OCI-M1 (cell line): ENCODE measurements at places on chromosomes 7 and 10.

GRCh38 chr7:13948019-13948801, 41.3 kb downstream of the ETV1 start:
- no peak for DNase-seq

- DNase-seq: no peak
Measured at GRCh38 chr10:31142026-31142425, 110.4 kb upstream of the ZNF438 start.

GRCh38 chr7:130275826-130276297, 9.2 kb downstream of the CPA2 start:
- no peak for DNase-seq

GRCh38 chr10:44399659-44400451, 15.0 kb upstream of the CXCL12 start:
- no peak for DNase-seq

DNA sequence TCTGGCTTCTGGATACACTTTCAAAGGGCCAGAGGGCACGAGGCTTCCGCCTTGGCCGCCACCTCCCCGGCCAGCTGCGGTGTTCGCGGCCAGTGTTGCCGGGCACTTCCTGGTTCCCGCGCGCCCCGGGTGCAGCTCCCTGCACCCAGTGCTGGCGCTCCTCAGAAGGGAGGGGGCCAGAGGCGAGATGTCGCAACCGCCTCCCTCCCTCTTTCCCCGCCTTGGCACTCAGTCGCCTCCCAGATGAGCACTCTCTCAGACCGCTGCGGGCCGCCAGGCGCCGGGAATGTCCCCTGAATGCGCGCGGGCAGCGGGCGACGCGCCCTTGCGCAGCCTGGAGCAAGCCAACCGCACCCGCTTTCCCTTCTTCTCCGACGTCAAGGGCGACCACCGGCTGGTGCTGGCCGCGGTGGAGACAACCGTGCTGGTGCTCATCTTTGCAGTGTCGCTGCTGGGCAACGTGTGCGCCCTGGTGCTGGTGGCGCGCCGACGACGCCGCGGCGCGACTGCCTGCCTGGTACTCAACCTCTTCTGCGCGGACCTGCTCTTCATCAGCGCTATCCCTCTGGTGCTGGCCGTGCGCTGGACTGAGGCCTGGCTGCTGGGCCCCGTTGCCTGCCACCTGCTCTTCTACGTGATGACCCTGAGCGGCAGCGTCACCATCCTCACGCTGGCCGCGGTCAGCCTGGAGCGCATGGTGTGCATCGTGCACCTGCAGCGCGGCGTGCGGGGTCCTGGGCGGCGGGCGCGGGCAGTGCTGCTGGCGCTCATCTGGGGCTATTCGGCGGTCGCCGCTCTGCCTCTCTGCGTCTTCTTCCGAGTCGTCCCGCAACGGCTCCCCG, at the start of gene FFAR4:
Gene FFAR4 (plus strand): TSS at position 231 of the 842 bp plus-strand sequence. CDS start 56 bp downstream, at position 287.
- no peak for DNase-seq

- DNase-seq: no peak
Measured at GRCh38 chr10:124222318-124222987, 129.1 kb upstream of the CHST15 start.

DNA sequence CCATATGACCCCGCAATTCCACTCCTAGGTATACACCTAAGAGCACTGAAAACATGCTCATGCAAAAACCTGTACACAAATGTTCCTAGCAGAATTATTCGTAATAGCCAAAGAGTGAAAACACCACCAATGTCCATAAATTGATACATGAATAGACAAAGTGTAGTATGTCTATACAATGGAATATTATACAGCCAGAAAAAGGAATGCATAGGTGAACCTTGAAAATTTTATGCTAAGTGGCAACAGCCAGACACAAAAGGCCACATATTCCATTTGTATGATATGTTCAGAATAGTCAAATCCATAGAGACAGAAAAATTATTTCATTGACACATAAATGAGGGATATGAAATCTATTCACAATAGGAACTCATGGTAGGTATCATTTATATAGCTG, 81.0 kb upstream of the NOBOX start:
- no peak for DNase-seq

DNA sequence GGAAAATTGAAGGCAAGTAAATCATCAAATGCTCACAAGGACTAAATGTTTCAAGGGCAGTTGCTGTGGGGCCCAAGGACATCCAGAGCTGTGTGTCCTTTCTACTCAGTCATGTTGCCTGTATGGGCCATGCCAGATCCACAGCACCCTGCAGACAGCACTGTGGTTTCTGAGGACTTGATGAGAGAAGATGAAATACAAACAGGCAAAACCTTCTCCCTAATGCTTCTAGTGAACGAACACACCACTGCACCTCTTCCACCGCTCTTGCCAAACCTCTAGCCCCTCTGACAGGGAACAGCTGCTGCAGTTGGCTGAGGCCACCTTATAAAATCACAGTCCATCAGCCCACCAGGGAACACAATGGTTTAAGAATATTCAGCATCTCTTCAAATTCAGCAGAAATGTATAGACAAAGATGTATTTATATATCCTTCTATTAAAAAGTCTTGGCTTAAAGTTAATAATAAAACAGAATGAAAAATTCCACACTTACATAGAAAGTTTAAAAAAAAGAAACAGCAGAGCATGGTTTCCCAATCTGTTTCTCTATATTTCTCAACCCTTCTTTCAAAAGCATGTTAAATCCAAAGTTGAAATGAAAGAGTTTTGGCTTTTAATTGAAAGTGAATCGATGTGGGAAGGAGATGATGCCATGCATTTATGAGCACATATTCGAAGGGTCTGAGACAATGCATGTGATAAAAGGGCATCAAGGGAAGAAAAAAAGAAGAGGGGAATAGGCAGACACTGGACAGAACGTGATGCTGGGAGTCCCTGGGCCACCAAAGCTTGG, 14.0 kb downstream of the CYP3A7 start:
- no peak for DNase-seq

DNA sequence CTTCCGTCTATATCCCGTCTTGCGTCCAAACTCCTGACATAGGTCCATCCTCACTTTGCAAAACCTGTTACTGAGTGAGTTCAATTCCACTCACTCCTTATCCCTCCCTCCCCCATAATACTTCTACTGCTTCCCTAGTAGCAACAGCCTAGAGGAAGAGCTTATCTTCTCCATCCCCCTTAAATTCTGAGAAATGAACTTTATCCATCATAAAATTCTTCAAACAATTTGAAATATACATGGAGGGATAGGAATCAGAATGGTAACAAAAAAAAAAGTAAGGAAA, 27.6 kb downstream of the SEMA3C start:
- no peak for DNase-seq

GRCh38 chr7:102253066-102253972, 33.3 kb upstream of the SH2B2 start:
- no peak for DNase-seq

DNA sequence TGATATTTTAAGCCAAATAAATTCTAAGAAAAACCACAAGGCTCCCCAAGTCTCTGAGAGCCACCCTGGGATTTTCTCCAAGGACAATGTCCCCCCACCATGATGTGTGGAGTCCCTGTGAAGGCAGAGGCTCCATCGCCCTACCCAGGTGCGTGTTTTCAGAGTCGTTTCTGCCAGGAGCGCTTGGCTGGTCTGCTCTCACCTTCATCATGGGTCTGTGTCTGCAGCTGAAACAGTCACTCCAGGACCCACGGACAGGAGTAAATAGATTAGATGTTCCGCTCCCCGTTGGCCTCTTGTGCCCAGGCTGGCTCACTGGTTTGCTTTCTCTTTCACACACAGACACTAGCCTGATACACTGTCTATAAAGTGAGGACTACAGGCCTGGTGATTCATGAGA, 217.5 kb downstream of the SFMBT2 start:
- no peak for DNase-seq

DNA sequence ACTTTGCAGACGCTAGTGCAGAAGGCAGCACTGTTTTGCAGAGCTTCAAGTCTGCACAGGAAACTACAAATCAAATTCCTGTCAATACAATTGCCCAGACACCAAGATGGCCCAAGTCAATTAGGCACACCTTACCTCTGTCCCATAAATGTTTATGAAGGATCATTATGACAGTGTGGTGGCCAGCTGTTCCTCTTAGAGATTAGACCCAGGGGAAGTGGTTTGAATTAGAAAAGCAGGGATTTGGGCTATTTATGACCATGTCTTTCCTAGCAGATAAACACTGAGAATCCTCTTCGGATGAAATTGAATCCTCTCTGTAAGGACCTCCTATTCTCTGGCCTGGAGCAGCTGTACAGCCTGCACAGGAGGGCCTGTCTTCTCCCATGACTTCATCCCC, 9.9 kb upstream of the NEUROG3 start:
- DNase-seq: no peak

DNA sequence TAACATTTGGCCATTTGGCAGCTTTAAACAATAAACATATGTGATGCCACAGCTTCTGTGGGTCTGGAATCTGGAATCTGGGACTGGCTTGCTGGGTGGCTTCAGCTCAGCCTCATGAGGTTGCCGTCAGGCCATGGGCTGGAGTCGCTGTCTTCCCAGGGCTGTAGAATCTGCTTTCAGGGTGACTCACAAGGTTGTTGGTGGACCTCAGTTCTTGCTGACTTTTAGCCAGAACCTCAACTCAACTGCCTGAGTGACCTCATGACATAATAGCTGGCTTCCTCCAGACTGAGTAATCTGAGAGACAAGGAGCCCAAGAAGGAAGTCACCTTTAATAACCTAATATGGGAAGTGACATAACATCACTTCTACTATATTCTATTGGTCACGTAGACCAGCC, 44.6 kb upstream of the TSPAN13 start:
- no peak for DNase-seq

DNA sequence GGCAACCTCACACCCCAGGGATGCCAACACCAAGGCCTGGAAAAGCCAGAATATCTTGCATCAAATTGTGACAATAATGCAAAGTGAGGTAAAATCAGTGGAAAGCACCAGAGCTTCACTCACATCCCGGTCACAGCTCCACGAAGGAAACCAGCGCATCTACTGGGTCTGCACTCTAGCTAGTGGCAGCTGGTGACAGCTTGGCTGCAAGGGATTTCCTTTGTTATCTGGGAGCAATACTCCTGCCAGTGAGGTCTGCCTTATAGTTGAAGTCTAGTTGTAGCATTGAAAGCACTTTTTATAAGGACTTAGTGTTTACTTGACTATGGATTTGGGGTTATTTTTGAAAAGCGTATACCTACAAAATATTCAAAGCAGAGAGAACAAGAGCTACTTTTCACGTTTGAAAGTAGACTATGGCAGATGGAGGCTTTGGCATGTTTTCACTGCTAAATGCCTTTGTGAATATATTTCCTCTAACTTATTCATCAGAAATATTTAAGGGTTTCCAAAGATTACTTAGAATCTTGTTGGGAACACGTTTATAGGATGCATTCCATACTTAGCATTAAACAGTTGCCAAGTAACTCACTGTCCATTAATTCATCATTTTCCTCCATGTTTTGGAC, 26.1 kb downstream of the WDFY4 start:
- DNase-seq: no peak

DNA sequence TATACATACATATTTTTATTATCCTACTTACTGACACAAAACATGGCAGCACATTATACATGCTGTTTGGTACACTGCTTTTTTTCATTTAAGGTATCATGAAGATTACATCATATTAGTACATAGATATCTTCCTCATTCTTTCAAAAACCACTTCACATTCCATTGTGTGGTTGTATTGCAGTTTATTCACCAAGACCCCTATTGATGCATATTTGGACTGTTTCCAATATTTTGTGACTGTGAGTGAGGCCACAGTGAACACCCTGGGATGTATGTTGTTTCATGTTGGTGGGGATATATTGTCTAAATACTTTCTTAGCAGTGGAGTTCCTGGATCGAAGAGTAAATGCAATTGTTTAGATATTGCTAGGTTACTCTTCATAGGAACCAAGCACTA, 39.0 kb downstream of the TFAM start:
- no peak for DNase-seq

DNA sequence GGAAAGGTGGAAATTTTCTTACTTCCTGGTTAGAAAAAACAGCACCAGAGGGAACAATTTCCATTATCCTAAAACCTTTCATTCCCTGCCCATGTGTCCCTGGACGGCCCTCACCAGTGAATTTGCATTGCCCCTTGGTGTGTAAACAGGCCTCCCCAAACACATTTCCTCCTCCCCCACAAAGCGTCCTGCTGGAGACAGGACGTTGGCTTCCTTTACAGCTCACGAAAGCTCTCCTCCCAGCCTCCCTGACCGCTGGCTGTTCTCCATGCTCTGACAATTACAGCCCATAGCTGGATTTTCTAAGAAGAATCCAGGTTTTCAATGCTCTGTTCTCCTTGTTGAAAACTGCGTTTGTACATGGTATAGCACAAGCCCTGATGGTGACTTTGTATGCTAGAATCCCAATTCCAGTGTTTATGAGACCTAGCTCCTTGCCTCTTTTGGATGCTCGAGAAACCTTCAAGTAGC, 724.2 kb upstream of the CELF2 start:
- DNase-seq: no peak

GRCh38 chr7:8015100-8015745, 46.6 kb downstream of the GLCCI1 start:
- no peak for DNase-seq
